Diencephalon (tissue), 1 donor: ENCODE measurements at places on chromosomes 6 and 20. TPM values are rescaled to one million over a fixed set of nuclear protein-coding genes. Genes with fewer than 3 reads are reported as not detected.

HLA-DQB1 gene
- 4.4 TPM for total RNA-seq

OOEP gene
- total RNA-seq, result not detected

DDAH2 gene
- total RNA-seq, result 86.3 TPM

MUC22 gene
- not detected for total RNA-seq

RIMS4 gene
- 48.2 TPM for total RNA-seq
